Muscle of leg (tissue), 16 donors: ENCODE measurements at places on chromosomes 5 and 9. TPM values are rescaled to one million over a fixed set of nuclear protein-coding genes. Genes with fewer than 3 reads are reported as not detected.

- no peak overlapping the region for H3K4me3 ChIP-seq
- no peak for DNase-seq
- H3K27me3 ChIP-seq: no peaks in the 10 kb centered on the region
- H3K27ac ChIP-seq: no peak overlapping the region
- no peaks in the 10 kb centered on the region for H3K36me3 ChIP-seq
Observed at GRCh38 chr5:116291271-116291670, 206.4 kb downstream of the COMMD10 start.

DNA sequence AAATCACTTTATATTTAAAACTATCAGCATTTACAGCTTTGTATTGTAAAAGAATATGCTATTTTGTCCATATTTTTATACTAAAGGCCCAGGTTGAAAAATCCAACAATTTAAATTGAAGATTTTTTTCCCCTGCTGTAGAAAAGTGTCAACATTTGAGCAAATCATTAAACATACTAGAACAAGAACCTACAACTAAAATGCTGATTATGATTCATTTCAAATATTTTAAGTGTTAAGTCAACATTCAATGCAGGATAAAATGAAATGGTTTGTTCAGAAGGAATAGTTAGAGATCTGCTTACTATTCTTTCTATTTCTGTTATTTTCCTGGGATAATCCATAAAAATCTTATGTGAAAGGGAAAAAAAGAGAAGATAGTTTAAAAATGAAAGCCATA is 866.5 kb upstream of the DMAC1 start:
- no peak overlapping the region for H3K4me3 ChIP-seq
- H3K36me3 ChIP-seq: no peaks in the 10 kb centered on the region
- DNase-seq: no peak
- H3K27me3 ChIP-seq: no peaks in the 10 kb centered on the region
- no peak overlapping the region for H3K27ac ChIP-seq
- H3K4me1 ChIP-seq: no peaks in the 10 kb centered on the region

GRCh38 chr9:110133608-110134210 is 74.2 kb downstream of the C9orf152 start:
- H3K27ac ChIP-seq: no peak overlapping the region
- H3K4me1 ChIP-seq: peaks cover 14% of the 10 kb centered on the region
- peaks cover 28% of the 10 kb centered on the region for H3K36me3 ChIP-seq
- peak; percentile 45 for DNase-seq
- H3K4me3 ChIP-seq: no peak overlapping the region
- H3K27me3 ChIP-seq: no peaks in the 10 kb centered on the region

- peaks cover 3% of the 10 kb centered on the region for H3K4me1 ChIP-seq
- no peak overlapping the region for H3K27ac ChIP-seq
- H3K27me3 ChIP-seq: no peaks in the 10 kb centered on the region
- H3K36me3 ChIP-seq: peaks cover 19% of the 10 kb centered on the region
- DNase-seq: no peak
Observed at GRCh38 chr9:86275962-86276361, 6.4 kb downstream of the ISCA1 start.

- H3K4me1 ChIP-seq: peaks cover 30% of the 10 kb centered on the region
- no peak for DNase-seq
- H3K27ac ChIP-seq: no peak overlapping the region
- no peaks in the 10 kb centered on the region for H3K27me3 ChIP-seq
Observed at GRCh38 chr9:92176800-92177185, 61.6 kb upstream of the SPTLC1 start.

- no peak overlapping the region for H3K27ac ChIP-seq
- H3K36me3 ChIP-seq: no peaks in the 10 kb centered on the region
- no peaks in the 10 kb centered on the region for H3K4me1 ChIP-seq
- H3K27me3 ChIP-seq: no peaks in the 10 kb centered on the region
- no peak for DNase-seq
Observed at GRCh38 chr5:116702776-116703175, 128.2 kb upstream of the SEMA6A start.

- H3K4me3 ChIP-seq: no peak overlapping the region
- H3K36me3 ChIP-seq: peaks cover 7% of the 10 kb centered on the region
- H3K27ac ChIP-seq: peak overlapping the region; percentile 89
- peaks cover 21% of the 10 kb centered on the region for H3K4me1 ChIP-seq
- peak; percentile 57 for DNase-seq
Observed at GRCh38 chr9:94799578-94800264, 73.2 kb downstream of the AOPEP start.

PROP1 gene
- not detected for total RNA-seq

NTRK2 gene
- total RNA-seq: 35.6 TPM
